ENCODE measurements at places on chromosomes 3 and 15.

DNA sequence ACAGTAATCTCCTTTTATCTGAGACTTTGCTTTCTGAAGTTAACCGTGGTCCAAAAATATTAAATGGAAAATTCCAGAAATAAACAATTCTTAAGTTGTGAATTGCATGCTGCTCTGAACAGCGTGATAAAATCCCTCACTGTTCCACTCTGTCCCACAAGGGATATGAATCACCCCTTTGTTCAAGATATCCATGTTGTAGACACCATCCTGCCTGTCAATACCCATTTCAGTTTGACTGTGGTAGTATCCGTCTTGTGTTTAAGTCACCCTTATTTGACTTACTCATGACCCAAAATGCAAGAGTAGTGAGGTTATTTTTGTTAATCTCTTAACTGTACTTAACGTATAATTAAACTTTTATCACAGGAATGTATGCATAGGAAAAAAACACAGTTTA is 435.0 kb downstream of the SHQ1 start:
- DNase-seq = no peak

DNA sequence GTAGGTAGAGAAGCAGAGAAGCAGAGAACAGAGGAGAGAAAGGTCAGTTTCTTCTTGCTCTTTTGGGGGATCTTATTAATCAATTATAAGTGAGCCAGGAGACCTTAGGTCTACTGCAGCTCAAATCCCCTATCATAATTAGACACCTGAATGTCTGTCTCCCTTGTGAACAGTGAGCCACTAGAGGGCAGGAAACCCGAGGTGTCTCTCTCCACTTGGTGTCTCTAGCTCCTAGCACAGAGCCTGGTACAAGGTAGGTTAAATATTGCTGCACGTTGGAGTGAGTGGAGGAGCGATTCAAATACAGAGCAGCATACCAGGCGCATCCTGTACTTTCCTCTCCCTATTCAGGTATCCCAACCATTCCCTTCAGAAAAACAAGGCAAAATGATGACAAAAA is 2.0 kb upstream of the ST8SIA2 start:
- DNase-seq = no peak

DNA sequence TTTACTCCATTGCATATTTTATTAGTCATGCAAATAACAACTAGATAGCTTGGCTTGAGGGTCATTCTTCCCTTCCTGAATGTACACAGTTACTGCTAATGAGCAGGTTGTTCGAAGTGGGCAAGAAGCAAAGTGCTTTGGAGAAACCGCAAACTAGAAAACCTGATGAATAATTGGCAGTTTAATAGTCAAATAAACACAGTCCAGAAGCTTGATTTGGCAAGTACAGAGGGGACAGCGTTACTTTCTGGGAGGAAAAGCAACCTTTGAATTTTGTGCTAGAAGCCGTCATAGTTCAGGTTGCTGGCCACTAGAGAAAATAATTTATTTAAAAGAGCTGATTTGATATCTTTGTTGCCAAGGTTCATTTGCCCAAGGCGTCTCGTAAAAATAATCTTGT is 94.9 kb downstream of the MFSD1 start:
- no peak for DNase-seq

- no peak for DNase-seq
Observed at GRCh38 chr3:16404349-16404895, 109.1 kb downstream of the RFTN1 start.

- no peak for DNase-seq
Observed at GRCh38 chr3:3302964-3303363, 123.5 kb upstream of the CRBN start.

DNA sequence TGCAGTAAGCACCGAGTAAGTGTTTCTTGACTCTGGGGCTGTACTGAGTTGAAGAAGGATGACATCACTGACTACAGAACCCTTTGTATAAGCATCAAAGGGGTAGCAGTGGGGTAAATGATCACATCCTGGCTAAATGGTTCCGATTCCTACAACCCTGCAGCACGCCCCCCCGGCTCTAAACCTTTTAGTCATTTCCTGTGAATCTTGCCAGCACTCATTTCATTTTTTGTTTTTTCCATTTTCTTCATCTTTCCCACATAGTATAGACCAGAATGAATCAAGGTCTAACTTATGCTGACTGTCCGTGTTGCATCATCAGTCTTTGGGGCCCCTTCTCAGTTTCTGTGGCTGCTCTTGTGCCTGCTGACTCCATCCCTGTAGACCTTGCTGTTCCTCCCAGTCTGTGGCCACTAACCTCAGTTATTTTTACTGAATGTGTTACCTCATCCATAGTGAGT is 383.1 kb upstream of the TPRG1 start:
- DNase-seq = peak; percentile 60

DNA sequence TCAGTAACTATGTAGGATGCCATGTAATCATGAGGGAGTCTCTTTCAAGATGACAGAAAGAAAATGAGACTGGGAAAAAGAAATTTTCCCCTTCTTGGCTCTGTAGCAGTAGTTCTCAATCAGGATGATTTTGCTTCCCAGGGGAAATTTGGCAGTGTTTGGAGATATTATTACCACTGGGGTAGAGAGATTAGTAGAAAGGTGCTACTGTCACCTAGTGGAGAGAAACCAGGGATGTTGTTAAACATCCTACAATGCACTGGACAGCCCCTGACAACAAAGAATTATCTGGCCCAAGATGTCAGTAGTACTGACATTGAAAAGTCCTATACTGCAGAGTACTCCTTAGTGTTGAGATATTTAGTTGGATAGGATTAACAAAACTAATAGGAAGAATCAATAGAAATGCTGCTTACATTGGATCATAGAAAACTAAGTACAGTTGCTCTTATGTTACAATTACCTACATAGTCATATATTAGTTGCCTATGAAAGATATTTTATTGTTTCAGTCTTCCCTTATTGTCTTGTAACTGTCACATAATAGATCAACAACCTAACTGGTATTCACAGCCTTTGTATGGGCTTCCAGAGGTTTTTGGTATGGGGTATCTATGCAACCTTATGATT is 433.3 kb downstream of the RAP2B start:
- DNase-seq = no peak

GRCh38 chr3:78754066-78754743 is 1013.6 kb downstream of the ROBO1 start:
- DNase-seq = peak; percentile 51

DNA sequence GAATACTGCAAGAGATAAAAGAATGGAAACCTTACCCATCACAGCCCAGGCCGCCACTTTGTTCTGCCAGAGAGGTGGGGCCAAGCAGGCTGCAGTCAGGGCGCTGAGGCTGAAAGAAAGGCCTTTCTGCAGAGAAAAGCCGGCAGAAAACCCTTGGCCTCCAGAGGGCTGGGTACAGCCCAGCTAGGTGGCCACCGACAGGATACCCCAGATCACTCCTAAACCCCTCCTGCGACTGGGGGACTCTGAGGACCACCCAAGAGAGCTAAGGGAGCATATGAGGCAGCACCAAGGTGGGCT is 69.3 kb downstream of the SMAD6 start:
- DNase-seq = no peak

GRCh38 chr15:92545996-92546395 is 109.6 kb downstream of the FAM174B start:
- DNase-seq = no peak

- DNase-seq = no peak
Observed at GRCh38 chr3:50617096-50617791, at the start of gene MAPKAPK3. TSS of gene MAPKAPK3 (plus strand) at chr3:50617151. CDS start at chr3:50617566, 415 bp downstream.

GRCh38 chr15:78084449-78084750 is 6.9 kb upstream of the TBC1D2B start:
- DNase-seq = no peak
